Activated naive CD8-positive, alpha-beta T cell treated with anti-CD3 and anti-CD28 coated beads, Interleukin-2, amount 10 ng/mL, durations not matched to agents 7 days and 5 days (primary cell): ENCODE measurements at places on chromosomes 16 and 17. TPM values are rescaled to one million over a fixed set of nuclear protein-coding genes. Genes with fewer than 3 reads are reported as not detected.

GRCh38 chr17:81967533-81968395, 6.8 kb upstream of the NOTUM start:
- H3K36me3 ChIP-seq, result no peaks in the 10 kb centered on the region
- H3K27ac ChIP-seq, result peak overlapping the region; percentile 83
- DNase-seq, result peak; percentile 88
- peak overlapping the region; percentile 70 for H3K4me3 ChIP-seq
- H3K4me1 ChIP-seq, result peaks cover 10% of the 10 kb centered on the region

DNA sequence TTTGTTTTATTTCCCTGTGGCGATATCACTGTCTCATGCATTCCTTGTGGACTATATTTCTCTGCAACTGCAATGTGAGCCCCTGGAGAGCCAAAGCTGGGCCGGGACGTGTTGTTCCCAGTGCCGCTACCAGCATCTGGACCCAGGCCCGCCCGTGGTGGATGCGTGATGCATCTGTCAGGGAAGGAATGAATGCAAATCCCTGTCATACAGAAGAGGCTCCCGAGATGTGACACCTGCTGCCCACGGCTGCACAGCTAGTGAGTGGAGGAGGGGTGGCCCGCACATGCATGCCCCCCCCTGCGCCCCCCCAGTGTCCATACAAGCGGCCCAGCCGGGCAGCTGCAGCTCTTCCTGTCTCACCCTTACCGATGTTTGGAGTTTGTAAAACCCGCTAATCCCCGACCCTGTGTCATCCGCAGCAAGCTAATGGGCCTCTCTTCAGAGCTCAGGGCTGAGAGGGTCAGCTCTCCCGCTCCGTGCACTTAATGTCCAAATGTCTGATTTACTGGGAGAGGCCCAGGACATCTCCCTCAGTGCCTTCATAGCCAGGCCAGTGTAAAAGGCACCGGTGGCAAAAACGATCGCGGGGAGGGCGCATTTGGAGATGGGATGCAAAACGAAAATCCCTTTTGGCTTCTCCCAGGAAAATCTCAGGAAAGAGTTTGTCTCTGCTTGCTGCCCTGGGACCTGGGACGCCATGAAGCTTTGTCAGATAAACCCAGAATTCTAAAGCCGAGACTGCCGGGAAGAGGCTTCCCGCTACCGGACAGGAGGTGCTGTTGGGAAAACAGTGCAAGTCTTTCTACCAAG, 91.8 kb downstream of the FOXL1 start:
- H3K4me1 ChIP-seq, result peaks cover 2% of the 10 kb centered on the region
- no peak overlapping the region for H3K4me3 ChIP-seq
- H3K36me3 ChIP-seq, result no peaks in the 10 kb centered on the region
- H3K27ac ChIP-seq, result no peak overlapping the region
- no peak for DNase-seq

GRCh38 chr16:89448656-89449055, 41.7 kb downstream of the ANKRD11 start:
- H3K27me3 ChIP-seq, result no peaks in the 10 kb centered on the region
- H3K27ac ChIP-seq, result no peak overlapping the region
- H3K4me1 ChIP-seq, result peaks cover 77% of the 10 kb centered on the region
- H3K4me3 ChIP-seq, result no peak overlapping the region
- H3K36me3 ChIP-seq, result peaks cover 1% of the 10 kb centered on the region

- no peaks in the 10 kb centered on the region for H3K36me3 ChIP-seq
- H3K4me1 ChIP-seq, result peaks cover 5% of the 10 kb centered on the region
- H3K27ac ChIP-seq, result no peak overlapping the region
- no peak for DNase-seq
- peaks cover 14% of the 10 kb centered on the region for H3K27me3 ChIP-seq
Measured at GRCh38 chr17:337453-337852, 15.2 kb downstream of the RPH3AL start.

GRCh38 chr16:11966173-11966572, 1.2 kb downstream of the TNFRSF17 start:
- H3K4me1 ChIP-seq, result no peaks in the 10 kb centered on the region
- DNase-seq, result no peak
- no peak overlapping the region for H3K27ac ChIP-seq
- no peak overlapping the region for H3K4me3 ChIP-seq

DNA sequence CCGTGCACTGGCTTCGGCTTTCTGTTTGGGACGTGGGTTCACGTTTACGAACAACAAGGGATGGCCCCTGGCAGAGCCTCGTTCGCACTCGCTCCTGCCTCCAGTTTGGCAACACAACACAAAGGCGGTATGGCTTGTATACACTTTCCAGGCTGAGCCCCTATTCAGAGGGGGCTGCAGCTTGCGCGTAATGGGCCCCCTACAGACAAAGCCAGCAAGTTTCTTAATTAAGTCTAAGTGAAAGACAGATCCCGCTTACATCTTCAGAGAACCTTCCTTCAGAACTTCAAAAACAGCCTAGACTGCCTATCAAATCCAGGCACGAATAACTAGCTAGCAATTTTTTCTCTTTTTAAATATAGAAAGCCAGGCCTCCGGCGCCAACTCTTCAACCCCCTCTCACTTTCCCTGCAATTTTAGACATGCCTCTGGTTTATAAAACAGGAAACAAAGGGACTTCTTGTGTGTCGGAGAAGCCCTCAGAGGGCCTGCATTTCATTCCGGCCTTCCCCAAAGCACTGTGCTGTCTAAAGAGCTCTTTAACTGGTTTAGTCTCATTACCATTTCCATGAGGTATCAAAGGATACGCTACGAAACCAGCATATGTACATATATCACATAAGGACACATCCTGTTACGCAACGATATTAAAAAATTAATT, 244.9 kb downstream of the STX8 start:
- no peak overlapping the region for H3K4me3 ChIP-seq
- peaks cover 6% of the 10 kb centered on the region for H3K36me3 ChIP-seq
- no peak overlapping the region for H3K27ac ChIP-seq
- H3K27me3 ChIP-seq, result no peaks in the 10 kb centered on the region
- no peak for DNase-seq

DNA sequence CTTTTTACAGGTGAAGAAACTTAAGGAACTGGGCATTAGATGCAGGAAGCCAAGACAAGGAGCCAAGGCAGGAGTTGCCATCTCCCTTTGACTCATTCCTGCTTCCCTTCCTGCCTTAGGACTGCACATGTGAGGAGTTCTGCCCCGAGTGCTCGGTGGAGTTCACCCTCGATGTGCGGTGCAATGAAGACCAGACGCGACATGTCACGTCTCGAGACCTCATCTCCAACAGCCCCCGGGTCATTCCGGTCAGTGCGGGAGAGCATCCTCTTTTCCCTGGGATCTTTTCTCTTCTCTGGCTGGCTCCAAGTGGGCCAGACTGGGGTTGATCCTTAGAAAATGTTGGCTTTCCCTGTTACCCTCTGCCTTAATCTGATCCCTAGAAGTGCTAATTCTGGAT, 6.6 kb downstream of the POLR2C start:
- H3K27me3 ChIP-seq, result no peaks in the 10 kb centered on the region
- H3K27ac ChIP-seq, result no peak overlapping the region
- H3K4me3 ChIP-seq, result no peak overlapping the region
- peaks cover 16% of the 10 kb centered on the region for H3K4me1 ChIP-seq
- DNase-seq, result no peak
- peaks cover 22% of the 10 kb centered on the region for H3K36me3 ChIP-seq

DNA sequence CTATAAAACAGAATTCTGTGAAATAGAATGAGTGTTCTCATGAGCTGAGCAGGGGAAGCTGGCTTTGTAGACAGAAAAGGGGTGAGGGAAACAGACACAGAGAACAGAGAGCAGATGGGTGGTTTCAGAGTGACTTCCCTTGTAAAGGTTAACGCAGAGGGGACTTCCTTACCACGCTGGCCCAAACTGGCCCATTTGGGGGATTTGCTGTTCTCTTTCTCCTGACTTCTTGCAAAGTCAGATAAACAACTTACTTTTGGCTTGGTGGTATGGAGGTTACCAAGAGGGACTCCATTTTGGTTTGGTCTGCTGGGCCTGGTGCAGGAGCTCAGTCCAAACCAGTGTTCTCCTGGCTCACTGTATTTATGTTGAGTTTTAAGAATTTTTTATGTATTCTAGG, 48.4 kb downstream of the SEC14L1 start:
- peaks cover 35% of the 10 kb centered on the region for H3K36me3 ChIP-seq
- peak; percentile 48 for DNase-seq

DNA sequence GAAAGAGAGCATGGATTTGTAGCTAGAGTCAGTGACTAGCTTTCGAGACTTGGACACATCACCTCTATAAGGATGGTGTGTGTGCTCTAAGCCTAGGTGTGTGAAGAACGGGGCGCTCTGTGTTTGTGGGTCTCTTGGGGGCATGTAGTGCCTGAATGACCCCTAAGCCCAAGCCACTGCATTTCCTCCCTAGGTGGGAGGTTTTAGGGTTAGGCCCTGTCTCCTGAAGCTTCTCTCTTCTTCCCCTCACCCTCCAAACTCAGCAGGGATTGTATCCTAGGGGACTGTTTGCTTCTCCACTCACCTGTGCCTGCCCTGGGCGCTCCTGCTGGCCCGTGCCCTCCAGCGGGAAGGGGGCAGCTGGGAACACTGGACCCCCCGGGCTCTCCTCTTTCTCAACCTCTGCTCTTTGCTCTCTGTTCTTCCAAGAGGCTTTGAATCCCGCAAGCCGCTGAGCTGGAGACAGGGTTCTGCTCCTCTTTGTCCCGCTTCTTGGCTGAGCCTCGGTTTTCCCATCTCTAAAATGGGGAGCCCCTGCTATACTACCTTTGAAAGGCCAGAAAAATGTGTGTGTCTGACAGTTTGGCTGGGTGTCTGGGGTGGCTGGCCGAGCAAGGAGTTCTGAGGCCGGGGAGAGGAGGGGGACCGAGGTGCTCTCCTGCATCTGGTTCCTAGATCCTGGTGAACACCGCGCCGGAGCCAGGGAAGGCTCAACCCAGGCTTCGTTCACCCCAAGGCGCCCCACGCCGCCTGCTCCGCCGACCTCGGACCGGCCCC, 810 bp downstream of the CYGB start:
- no peaks in the 10 kb centered on the region for H3K36me3 ChIP-seq
- no peak for DNase-seq
- peaks cover 5% of the 10 kb centered on the region for H3K4me1 ChIP-seq
- peaks cover 32% of the 10 kb centered on the region for H3K27me3 ChIP-seq
- H3K27ac ChIP-seq, result no peak overlapping the region

DNA sequence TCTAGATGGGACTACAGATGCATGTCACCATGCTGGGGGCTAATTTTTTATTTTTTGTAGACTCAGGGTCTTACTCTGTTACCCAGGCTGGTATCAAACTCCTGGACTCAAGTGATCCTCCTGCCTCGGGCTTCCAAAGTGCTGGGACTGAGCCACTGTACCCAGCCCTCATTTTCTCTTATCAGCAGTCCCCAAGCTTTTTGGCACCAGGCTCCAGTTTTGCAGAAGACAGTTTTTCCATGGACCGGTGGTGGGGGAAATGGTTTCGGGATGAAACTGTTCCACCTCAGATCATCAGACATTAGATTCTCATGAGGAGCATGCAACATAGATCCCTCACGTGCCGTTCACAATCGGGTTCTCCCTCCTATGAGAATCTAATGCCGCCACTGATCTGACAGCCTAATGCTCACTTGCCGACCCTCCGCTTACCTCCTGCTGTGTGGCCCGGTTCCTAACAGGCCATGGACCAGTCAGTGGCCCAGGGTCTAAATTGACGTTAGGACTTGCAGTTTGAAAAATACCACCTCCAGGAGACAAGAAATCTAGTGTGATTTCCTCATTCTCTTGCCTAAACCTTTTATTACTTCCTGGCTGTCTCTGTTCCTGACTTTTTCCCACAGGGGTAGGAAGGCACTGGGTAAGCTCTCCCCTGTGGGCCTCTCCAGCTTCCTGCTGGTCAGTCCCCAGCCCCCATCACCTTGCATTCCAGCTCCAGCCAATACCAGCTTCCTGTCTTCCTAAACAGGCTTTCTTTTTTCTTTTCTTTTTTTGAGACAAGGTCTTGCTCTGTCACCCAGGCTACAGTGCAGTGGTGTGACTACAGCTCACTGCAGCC, 9.3 kb upstream of the CNP start:
- no peak for DNase-seq
- no peak overlapping the region for H3K4me3 ChIP-seq
- peaks cover 4% of the 10 kb centered on the region for H3K27me3 ChIP-seq

GRCh38 chr16:89693289-89693731, 6.8 kb downstream of the CDK10 start:
- no peak for DNase-seq
- no peaks in the 10 kb centered on the region for H3K27me3 ChIP-seq
- no peak overlapping the region for H3K27ac ChIP-seq
- peaks cover 8% of the 10 kb centered on the region for H3K4me1 ChIP-seq
- no peak overlapping the region for H3K4me3 ChIP-seq

DNA sequence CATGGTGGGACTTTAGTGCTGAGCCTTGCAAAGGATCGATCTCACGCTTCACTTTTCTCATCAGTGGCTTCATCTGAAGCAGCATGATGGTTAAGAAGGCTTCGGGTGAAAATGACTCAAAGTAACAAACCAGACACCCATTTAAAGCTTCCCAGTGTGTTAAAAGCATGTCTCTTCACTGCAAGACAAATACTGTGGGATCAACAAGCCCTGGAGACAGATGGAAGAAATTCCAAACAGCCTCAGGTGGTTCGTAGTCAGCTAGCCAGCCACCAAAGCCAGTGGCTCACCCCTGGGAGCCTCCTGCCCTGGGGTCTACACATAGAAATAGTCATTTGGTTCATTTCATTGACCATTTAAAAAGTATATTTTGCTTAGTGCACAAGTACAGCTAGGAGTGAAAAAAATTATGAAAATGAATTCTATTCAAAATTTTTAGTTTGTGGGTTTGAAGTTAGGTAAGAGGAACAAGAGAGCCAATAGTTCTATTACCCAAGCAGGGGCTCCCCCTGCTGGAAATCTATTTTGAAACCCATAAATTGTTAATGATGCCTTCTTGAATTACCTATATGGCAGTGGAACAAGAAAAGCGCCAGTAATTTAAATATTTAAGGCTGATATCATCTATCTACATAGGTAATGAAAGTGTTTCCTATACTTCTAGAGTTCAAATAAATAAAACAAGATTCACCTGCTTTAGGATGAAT, 51.6 kb downstream of the PMP22 start:
- no peak overlapping the region for H3K4me3 ChIP-seq
- H3K27ac ChIP-seq, result no peak overlapping the region
- H3K27me3 ChIP-seq, result peaks cover 4% of the 10 kb centered on the region
- H3K36me3 ChIP-seq, result no peaks in the 10 kb centered on the region
- DNase-seq, result no peak
- no peaks in the 10 kb centered on the region for H3K4me1 ChIP-seq

Gene ZNF19
- 5.3 TPM for total RNA-seq

GRCh38 chr17:31490671-31491375, 99.3 kb downstream of the RAB11FIP4 start:
- H3K4me3 ChIP-seq, result peak overlapping the region; percentile 92
- no peaks in the 10 kb centered on the region for H3K27me3 ChIP-seq

Gene SDK2
- total RNA-seq, result 31.1 TPM

DNA sequence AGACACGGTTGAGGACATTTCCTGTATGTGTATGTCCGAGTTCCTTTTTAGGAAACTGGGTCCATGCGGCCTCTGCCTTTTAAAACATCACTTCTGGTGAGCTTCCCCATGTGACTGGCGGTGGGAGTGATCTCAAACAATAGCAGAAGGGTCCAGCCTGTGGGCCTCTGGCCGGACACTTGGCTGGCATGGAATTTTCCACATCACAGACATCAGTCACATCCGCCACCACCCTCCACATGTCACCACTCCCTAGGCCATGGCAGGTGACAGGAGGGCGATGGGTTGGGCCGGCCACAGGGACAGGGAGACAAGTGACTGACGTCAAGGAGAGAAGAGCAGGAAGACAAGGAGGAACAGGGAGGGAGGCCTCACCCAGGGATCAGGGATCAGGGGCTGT, 83.7 kb downstream of the DNAH17 start:
- H3K4me3 ChIP-seq, result no peak overlapping the region
- no peaks in the 10 kb centered on the region for H3K36me3 ChIP-seq
- H3K4me1 ChIP-seq, result peaks cover 1% of the 10 kb centered on the region
- H3K27ac ChIP-seq, result no peak overlapping the region
- no peak for DNase-seq

Gene HOXB5
- not detected for total RNA-seq
